Panc1 (cell line): ENCODE measurements at places on chromosomes 3 and 15.

GRCh38 chr15:34682674-34683073 lies 72.1 kb downstream of the GJD2 start:
- DNase-seq = no peak

GRCh38 chr3:117144853-117145252 lies 435.3 kb downstream of the TUSC7 start:
- DNase-seq = no peak

- DNase-seq = peak; percentile 88
Observed at GRCh38 chr15:48877630-48878595, at the start of gene EID1. EID1 (plus strand) TSS chr15:48878134; CDS start chr15:48878177, 43 bp downstream.

GRCh38 chr3:184584464-184584891 lies 22.9 kb downstream of the EPHB3 start:
- DNase-seq = no peak

GRCh38 chr3:155673421-155673820 lies 71.5 kb downstream of the PLCH1 start:
- no peak for DNase-seq
